ENCODE measurements at places on chromosomes 5 and 9. TPM values are rescaled to one million over a fixed set of nuclear protein-coding genes. Genes with fewer than 3 reads are reported as not detected.
A peak's percentile ranks its signal among the peaks of the same experiment; 100 is the strongest.

DNA sequence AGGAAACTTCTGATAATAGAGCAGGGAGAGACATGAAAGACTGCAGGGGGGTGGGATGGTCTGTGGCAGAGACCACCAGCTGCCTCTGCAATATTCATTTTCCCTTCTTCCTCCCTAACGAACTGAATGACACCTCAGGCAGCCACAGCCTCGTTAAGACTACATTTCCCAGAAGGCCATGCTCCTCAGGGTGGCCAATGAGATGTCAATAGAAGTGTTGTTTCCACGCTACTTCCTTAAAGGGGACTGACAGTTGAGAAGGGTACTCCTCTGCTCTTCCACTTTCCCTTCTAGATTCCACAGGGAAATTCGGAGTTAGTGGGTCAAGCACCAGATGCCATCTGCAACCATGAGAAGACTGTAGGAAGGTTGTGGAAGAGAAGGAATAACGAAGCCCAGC, 52.0 kb upstream of the DAPK1 start:
- DNase-seq: no peak
- H3K27me3 ChIP-seq: no peaks in the 10 kb centered on the region
- peak overlapping the region; percentile 35 for H3K4me3 ChIP-seq
- peaks cover 7% of the 10 kb centered on the region for H3K4me1 ChIP-seq
- no peak overlapping the region for H3K27ac ChIP-seq
- no peaks in the 10 kb centered on the region for H3K36me3 ChIP-seq

GRCh38 chr5:180990882-180991242, 2.2 kb downstream of the BTNL3 start:
- no peaks in the 10 kb centered on the region for H3K4me1 ChIP-seq
- H3K4me3 ChIP-seq: no peak overlapping the region
- H3K36me3 ChIP-seq: no peaks in the 10 kb centered on the region
- H3K27me3 ChIP-seq: peaks cover 13% of the 10 kb centered on the region
- no peak for DNase-seq

DNA sequence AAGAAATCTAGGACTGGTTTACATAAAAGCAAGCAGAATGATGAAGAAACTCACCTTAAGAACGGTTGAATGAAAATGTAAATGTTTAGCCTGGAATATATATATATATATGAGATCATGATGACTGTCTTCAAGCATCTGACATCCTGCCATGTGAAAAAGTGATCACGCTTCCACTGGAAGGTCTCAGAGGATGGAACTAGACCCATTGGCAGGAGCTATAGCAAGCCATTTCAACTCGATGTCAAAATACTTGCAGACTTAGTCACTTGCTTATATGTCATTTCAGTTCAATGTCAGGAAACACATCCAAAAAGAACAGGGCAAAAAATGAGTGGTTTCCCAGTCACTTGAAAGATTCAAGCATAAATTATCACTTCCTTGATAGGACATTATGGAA, 22.2 kb upstream of the TMEM161B start:
- no peak overlapping the region for H3K4me3 ChIP-seq
- DNase-seq: no peak
- peaks cover 4% of the 10 kb centered on the region for H3K36me3 ChIP-seq
- no peaks in the 10 kb centered on the region for H3K27me3 ChIP-seq
- H3K27ac ChIP-seq: no peak overlapping the region

DNA sequence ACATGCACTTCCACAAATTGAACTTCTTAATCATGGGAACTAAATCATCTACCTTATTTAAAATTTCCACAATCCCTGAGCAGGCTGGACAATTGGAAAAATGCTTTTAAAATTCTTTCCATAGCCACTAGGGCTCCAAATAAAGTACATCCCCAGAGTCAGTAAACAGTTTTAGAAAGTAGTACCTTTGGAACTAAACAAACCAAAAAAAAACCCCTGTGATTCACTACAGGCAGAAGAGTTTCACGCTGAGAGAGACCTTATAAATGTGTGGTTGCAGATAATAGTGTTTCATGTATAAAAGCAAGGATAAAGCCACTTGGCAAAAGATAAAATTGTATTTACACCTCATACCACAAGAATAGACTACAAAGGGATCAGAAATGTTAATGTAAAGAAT, 11.8 kb upstream of the HMGCR start:
- H3K27ac ChIP-seq: no peak overlapping the region
- no peaks in the 10 kb centered on the region for H3K36me3 ChIP-seq
- H3K4me1 ChIP-seq: peaks cover 7% of the 10 kb centered on the region
- DNase-seq: no peak
- peaks cover 5% of the 10 kb centered on the region for H3K27me3 ChIP-seq

- H3K4me3 ChIP-seq: no peak overlapping the region
- H3K27me3 ChIP-seq: no peaks in the 10 kb centered on the region
- no peaks in the 10 kb centered on the region for H3K4me1 ChIP-seq
- DNase-seq: no peak
Measured at GRCh38 chr5:134580001-134580460, 52.6 kb downstream of the SAR1B start.

DNA sequence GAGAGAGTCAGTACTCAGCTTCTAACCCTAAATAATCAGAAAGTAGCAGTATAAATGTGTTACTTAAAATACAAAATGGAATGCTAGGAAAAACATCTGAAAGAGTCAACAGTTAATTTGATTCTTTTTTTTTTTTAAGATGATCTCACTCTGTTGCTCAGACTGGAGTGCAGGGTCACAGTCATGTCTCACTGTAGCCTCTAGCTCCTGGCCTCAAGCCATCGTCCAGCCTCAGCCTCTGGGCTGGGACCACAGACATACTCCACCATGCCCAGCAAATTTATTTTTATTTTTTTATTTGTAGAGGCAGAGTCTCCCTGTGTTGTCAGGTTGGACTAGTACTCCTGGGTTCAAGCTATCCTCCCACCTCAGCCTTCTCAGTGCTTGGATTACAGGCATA, 424.9 kb downstream of the IRX2 start:
- H3K36me3 ChIP-seq: no peaks in the 10 kb centered on the region
- peaks cover 46% of the 10 kb centered on the region for H3K27me3 ChIP-seq
- DNase-seq: no peak

DNA sequence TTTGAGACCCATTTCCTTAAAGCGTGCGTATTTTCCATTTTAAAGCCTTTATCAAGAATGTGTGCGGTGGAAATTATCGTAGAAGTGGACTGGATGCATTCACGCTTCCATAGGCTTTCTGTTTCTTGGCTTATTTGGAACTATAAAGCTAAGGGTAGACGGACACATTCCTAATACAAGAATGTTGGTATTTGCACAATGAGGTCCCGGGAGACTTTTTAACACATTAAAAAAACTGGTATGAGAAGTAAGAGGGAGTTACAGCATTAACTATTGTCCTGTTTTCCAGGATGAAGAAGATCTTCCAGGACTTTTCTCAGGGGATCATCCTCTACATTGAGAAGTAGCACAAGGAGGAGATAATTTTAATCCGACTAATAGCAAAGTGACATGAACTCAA, 653.0 kb downstream of the MTRR start:
- DNase-seq: no peak
- no peaks in the 10 kb centered on the region for H3K36me3 ChIP-seq
- no peak overlapping the region for H3K27ac ChIP-seq
- no peaks in the 10 kb centered on the region for H3K27me3 ChIP-seq
- peaks cover 4% of the 10 kb centered on the region for H3K4me1 ChIP-seq

GRCh38 chr5:82147860-82148573, 130.1 kb downstream of the RPS23 start:
- H3K27me3 ChIP-seq: no peaks in the 10 kb centered on the region
- no peak overlapping the region for H3K27ac ChIP-seq
- H3K36me3 ChIP-seq: no peaks in the 10 kb centered on the region

Gene FASTKD3
- total RNA-seq: 11.1 TPM

DNA sequence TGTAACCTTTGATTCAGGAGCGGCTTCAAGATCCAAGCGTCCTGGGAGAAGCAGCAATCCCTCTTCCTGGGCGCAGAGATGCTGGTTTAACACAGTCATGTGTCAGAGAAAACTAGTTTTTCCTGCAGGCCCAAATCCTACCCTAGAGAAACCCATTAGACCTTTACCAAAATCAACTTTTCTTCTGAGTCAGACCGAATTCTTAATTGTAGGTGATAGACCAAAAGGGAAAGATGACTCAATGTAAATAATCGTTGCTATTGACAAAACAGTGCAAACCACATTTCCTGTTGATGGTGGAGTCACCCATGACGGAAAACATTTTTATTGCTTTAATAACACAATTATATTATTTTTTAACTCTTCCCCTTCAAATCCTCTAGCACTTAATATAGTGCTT, 40.1 kb downstream of the SLC1A1 start:
- peaks cover 10% of the 10 kb centered on the region for H3K36me3 ChIP-seq
- H3K4me3 ChIP-seq: no peak overlapping the region
- no peaks in the 10 kb centered on the region for H3K4me1 ChIP-seq

Gene HRCT1
- not detected for total RNA-seq

- H3K36me3 ChIP-seq: no peaks in the 10 kb centered on the region
- no peak for DNase-seq
- peaks cover 32% of the 10 kb centered on the region for H3K27me3 ChIP-seq
- no peak overlapping the region for H3K27ac ChIP-seq
- no peaks in the 10 kb centered on the region for H3K4me1 ChIP-seq
Measured at GRCh38 chr5:74290634-74291241, 349.8 kb downstream of the ENC1 start.

Gene OR1Q1
- total RNA-seq: not detected

- H3K4me1 ChIP-seq: peaks cover 8% of the 10 kb centered on the region
- no peak overlapping the region for H3K27ac ChIP-seq
- no peaks in the 10 kb centered on the region for H3K36me3 ChIP-seq
- peaks cover 14% of the 10 kb centered on the region for H3K27me3 ChIP-seq
Measured at GRCh38 chr9:22240619-22241018, 206.0 kb upstream of the DMRTA1 start.

Gene DRD1
- not detected for total RNA-seq

GRCh38 chr9:80557256-80557655, 985.5 kb downstream of the TLE4 start:
- H3K36me3 ChIP-seq: no peaks in the 10 kb centered on the region
- no peak overlapping the region for H3K27ac ChIP-seq
- DNase-seq: no peak
- H3K4me1 ChIP-seq: peaks cover 4% of the 10 kb centered on the region
- no peaks in the 10 kb centered on the region for H3K27me3 ChIP-seq
- H3K4me3 ChIP-seq: no peak overlapping the region

- no peaks in the 10 kb centered on the region for H3K36me3 ChIP-seq
- peak overlapping the region; percentile 35 for H3K27ac ChIP-seq
- no peaks in the 10 kb centered on the region for H3K27me3 ChIP-seq
- H3K4me1 ChIP-seq: peaks cover 4% of the 10 kb centered on the region
- DNase-seq: no peak
Measured at GRCh38 chr5:163658702-163659567, 153.5 kb downstream of the MAT2B start.

- no peak for DNase-seq
- no peak overlapping the region for H3K4me3 ChIP-seq
- H3K27ac ChIP-seq: no peak overlapping the region
Measured at GRCh38 chr5:134493461-134494055, 31.9 kb upstream of the JADE2 start.

DNA sequence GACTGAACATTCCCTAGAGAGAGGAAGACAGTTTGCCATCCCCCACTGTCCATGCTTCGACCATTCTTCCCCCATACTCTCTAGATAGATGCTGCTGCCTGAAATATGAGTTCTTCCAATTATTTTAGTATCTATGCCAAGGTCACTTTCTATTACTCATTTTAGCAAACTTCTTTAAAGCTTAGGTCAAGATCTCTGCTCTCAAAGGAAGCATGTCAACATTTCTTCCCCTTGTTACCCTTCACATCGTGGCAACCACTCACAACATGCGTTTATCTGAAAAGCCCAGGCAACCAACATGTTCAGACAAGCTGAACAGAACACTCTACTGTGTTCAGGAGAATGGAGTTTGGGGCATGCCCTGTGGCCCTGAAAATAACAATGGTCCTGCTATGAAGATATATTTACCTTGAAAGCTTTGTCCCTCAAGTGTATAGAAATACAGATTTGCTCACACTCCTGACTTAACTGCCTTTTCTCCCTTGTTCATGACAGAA, 138.4 kb upstream of the KIF2A start:
- no peaks in the 10 kb centered on the region for H3K36me3 ChIP-seq
- no peak overlapping the region for H3K4me3 ChIP-seq
- DNase-seq: no peak
- no peaks in the 10 kb centered on the region for H3K4me1 ChIP-seq

DNA sequence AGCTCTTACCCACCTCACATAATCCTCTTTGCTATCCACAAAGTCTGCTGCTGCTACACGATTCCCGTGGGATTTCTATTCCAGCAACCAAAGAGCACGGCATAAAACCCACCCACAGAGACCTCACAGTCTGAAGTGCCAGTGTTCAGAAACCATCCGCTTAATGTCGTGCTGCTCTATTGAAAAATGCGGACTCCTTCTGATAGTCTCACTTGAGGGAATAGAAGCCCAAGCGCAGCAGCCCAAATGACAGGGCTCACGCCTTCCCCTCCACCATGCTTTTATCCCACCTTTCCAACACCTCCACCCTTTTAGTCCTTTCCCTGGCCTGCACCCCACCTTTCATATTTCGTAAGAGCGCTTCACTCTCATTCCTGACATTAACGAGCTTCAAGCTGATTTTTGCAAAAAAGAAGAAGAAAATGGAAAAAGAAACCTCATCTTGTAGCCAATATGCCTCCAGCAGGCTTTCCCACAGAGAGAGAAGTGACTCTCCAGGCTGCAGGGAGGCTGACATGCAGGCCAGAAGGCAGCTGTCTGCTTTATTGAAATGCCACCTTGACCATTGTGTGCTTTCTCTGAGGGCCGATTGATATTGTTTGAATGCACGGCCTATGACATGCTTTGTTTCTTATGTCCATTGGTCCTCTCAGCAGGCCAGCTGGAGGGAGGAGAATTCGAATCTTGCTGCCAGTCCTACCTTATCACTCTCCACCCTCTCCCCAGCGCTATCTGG, 70.6 kb upstream of the PCSK1 start:
- peaks cover 3% of the 10 kb centered on the region for H3K27me3 ChIP-seq
- peaks cover 7% of the 10 kb centered on the region for H3K4me1 ChIP-seq
- H3K27ac ChIP-seq: no peak overlapping the region
- DNase-seq: no peak
- H3K36me3 ChIP-seq: no peaks in the 10 kb centered on the region

Gene EGR1
- 49.5 TPM for total RNA-seq

- DNase-seq: no peak
- H3K36me3 ChIP-seq: no peaks in the 10 kb centered on the region
- H3K27ac ChIP-seq: no peak overlapping the region
Measured at GRCh38 chr9:86993830-86994229, 46.5 kb upstream of the GAS1 start.

Gene INSYN2B
- total RNA-seq: 0.12 TPM

DNA sequence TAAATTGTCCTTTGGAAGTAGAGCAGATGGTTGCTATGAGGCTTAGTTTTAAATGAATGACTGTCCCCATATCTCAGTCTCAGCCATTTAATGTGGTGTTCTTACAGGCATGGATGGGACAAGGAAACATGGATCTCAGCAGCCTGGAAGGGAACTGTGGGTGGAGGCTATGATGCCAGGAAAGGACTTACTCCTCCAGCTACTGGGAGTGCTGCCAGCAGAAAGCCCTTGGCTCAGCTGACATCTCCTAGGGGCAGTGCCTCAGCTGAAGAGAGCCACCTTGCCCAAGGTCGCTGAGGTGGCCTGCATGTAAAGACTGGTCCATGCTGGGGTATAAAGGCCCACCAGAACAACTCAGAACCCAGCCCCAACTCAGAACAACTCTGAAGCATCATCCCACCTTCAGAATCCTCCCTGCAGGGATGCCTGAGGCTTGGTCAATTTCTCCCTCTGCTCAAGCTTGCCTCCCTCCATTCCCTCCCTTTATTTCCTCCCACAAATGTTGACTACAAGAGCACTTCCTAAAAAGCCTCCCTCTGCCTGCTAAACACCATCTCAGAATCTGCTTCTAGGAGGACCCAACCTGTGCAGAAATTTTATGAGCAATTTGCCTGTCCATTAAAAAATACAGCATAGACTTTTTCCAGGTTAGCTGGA, 1.8 kb upstream of the PDE8B start:
- no peaks in the 10 kb centered on the region for H3K36me3 ChIP-seq
- H3K4me3 ChIP-seq: no peak overlapping the region
- no peak overlapping the region for H3K27ac ChIP-seq
- H3K27me3 ChIP-seq: peaks cover 63% of the 10 kb centered on the region
- DNase-seq: no peak
- H3K4me1 ChIP-seq: peaks cover 6% of the 10 kb centered on the region

Measured in progenitor cell of endocrine pancreas (in vitro differentiated cells).